Fibroblast of gingiva (primary cell): ENCODE measurements at places on chromosomes 6 and 20.

DNA sequence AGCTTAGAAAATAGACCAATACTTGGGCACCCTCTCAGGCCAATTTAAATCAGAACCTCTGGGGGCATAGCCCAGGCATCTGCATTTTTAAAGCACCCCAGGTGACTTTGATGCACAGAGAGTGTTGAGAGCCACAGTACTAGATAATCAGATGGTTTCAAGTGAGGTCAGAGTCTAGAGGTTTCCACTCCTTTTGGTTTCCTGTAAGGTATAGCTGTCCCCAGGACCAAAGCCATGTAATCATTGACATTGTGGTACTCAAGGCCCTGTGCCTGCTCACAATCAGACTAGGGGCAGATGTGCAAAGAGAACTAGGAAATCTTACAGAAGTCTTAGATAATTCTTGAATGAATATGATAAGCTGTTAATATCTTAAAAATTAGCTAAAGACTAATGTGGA lies 9.1 kb downstream of the FILIP1 start:
- DNase-seq, result no peak

- DNase-seq, result no peak
Observed at GRCh38 chr6:154872542-154873114, 122.5 kb upstream of the TIAM2 start.

- DNase-seq, result no peak
Observed at GRCh38 chr6:106674541-106675229, 45.3 kb downstream of the QRSL1 start.

- DNase-seq, result no peak
Observed at GRCh38 chr6:73564578-73565345, 43.9 kb upstream of the EEF1A1 start.

- no peak for DNase-seq
Observed at GRCh38 chr20:58109918-58110635, 118.4 kb downstream of the ANKRD60 start.

GRCh38 chr6:122789182-122790027 lies at the start of gene SMPDL3A:
Gene SMPDL3A (plus strand): TSS chr6:122789258. CDS start chr6:122789347, 89 bp downstream.
- DNase-seq, result peak; percentile 79

GRCh38 chr6:154815938-154816820 lies 83.0 kb downstream of the SCAF8 start:
- peak; percentile 22 for DNase-seq

DNA sequence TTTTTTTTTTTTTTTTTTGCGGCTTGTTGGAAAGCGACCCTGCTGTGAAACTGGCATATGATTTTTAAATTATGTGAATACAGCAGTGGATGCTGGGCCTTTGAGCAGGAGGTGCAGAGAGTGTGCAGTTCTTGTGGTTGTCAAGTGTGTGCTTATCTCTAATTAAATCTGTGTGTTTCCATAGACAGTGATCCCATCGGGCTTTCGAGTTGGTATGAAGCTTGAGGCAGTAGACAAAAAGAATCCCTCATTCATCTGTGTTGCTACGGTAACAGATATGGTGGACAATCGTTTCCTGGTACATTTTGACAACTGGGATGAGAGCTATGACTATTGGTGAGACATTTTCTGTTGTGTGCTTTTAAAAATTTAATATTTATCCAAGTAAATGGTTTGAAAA lies 52.4 kb downstream of the L3MBTL3 start:
- DNase-seq, result no peak

DNA sequence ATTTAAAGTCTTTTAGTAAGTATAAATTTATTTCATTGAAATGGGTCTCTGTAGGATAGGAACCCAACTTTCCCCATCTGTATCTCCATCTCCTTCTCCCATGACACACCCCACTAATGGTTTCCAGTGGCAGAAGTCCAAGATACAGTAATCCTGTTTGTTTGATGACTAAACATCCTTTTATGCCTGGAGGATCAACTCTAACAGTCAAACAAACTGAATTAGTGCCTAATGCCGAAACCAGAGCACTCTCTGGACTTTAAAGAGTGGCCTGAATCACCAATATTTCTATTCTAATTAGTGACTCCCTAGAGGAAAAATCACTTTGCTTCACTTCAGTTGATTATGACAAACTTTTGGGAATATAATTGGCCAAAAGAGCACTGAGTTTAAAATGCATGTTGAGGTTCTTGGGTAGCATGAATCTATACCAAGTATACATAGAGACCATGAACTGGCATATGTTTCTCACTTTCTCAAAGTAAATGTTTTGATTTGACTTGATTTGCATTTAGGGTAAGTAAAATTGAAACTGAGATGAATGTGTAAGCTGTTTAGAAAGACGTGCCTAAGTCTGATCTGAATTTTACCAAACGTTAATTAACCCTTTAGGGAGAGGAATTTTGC lies 776.4 kb upstream of the NRSN1 start:
- DNase-seq, result peak; percentile 69

DNA sequence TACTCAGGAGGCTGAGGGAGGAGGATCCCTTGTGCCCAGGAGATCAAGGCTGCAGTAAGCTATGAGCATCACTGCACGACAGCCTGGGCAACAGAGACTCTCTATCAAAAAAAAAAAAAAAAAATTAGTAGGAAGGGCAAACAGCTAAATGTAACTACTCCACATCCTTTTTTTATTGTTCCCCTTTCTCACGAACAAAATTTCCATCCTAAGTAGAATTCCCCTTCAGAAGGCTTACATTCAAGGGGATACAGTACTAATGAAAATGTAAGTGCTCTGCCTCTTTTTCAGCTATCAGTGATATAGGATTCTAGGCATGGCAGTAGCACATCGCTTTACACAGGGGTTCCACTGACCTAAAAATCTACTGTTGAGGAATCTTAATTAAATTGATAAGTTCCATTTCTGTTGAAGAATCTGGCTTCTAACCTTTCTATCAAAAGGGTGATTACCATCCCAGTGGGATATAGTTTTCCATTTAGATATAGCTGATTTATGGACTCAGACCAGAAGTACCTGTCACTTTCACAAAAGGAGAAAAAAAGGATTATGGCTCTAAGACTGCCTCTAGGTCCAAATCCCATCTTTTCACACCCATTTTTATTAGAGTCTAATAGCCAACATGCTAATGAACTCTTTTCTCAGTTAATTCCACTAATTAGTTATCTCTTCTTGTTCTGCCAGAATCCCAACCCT lies 2.6 kb downstream of the B4GALT5 start:
- no peak for DNase-seq

GRCh38 chr6:12595161-12595811 lies 121.3 kb upstream of the PHACTR1 start:
- DNase-seq, result peak; percentile 18
